ENCODE measurements at places on chromosomes 13 and 19.
A peak's percentile ranks its signal among the peaks of the same experiment; 100 is the strongest.

GRCh38 chr19:12731337-12731736, 3.1 kb downstream of the TRIR start:
- no peak for DNase-seq

- DNase-seq = peak; percentile 37
These were observed 14.4 kb downstream of the TJP3 start for GRCh38 chr19:3722443-3723109.

DNA sequence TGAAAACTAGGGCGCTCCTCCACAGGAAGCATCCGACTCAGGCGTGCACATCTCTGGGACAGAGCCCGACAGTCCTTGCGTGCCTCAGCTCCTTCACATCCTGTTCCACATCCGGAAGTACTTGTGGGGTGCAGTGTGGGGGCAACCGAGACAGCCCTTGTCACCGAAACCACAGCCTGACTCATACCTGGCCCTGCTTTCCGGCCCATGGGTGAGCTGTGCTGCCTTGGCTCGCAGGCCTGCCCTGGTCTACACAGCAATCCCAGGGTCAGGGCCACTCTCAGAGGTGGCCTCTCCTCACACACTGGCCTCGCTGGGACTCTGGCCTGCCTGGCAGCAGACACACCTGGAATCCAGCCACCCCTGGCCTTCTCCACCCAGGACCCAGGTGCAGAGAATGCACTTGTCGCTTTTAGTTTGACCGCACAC, 100.4 kb downstream of the STK24 start:
- no peak for DNase-seq

- DNase-seq = no peak
These were observed 1.1 kb downstream of the A1BG start for GRCh38 chr19:58351990-58352755.

GRCh38 chr13:100588331-100589177, at the start of gene GGACT:
Gene GGACT (minus strand): TSS chr13:100588789. CDS start chr13:100532591, 56,198 bp downstream.
- peak; percentile 32 for DNase-seq

All from NCI-H510A (cell line).